ENCODE measurements at places on chromosomes 2 and 18. TPM values are rescaled to one million over a fixed set of nuclear protein-coding genes. Genes with fewer than 3 reads are reported as not detected.

The KCNJ3 gene
- total RNA-seq: 0.05 TPM

- DNase-seq: peak; percentile 85
Measured at GRCh38 chr2:232611559-232612218, 21.7 kb upstream of the EFHD1 start.

DNA sequence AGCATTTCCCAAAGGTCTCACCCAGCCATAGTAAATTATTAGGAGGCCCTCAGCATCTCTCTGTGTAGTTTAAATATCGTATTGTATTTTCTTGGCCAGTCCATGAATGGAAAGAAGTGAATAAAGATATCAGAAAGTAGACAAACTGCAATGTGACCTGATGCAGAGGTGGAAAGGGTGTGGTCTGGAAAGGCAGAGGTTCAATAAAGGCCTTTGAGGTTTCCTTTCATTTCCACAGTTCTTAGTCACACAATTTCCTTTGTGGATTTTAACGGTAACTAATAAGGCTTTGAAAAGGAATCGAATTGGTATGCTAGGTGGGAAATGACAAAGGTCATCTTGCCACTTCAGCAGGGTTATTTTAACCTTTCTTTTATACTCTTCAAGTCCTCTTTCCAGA is 20.1 kb upstream of the WIPF1 start:
- DNase-seq: no peak

- no peak for DNase-seq
Measured at GRCh38 chr2:28898048-28898447, 3.6 kb downstream of the WDR43 start.

DNA sequence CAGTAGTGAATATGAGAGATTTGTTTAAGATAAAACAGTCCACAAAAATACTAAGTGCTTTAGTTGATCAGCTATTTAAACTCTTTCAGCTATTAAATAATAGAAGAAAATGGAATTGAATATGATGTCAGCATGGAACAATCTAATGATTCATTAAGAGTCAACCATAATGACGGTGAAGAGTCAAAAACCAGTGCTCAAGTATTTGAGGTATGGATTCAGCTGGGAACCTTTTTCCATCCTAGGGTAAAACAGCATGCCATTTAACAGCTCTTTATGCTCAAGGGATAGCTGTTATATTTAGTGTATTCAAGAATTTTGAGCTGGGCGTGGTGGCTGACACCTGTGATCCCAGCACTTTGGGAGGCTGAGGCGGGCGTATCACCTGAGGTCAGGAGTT is 29.7 kb downstream of the CARF start:
- no peak for DNase-seq

GRCh38 chr2:174605687-174606086 is 8.1 kb upstream of the WIPF1 start:
- no peak for DNase-seq

GRCh38 chr2:226798422-226799210 is 1.0 kb downstream of the IRS1 start:
- DNase-seq: peak; percentile 86
